ENCODE measurements at places on chromosomes 2 and 18. TPM values are rescaled to one million over a fixed set of nuclear protein-coding genes. Genes with fewer than 3 reads are reported as not detected.

- no peaks in the 10 kb centered on the region for H3K36me3 ChIP-seq
- no peaks in the 10 kb centered on the region for H3K4me1 ChIP-seq
- H3K27ac ChIP-seq = no peak overlapping the region
- DNase-seq = no peak
- H3K27me3 ChIP-seq = no peaks in the 10 kb centered on the region
Observed at GRCh38 chr2:16335947-16336346, 329.7 kb downstream of the CYRIA start.

DNA sequence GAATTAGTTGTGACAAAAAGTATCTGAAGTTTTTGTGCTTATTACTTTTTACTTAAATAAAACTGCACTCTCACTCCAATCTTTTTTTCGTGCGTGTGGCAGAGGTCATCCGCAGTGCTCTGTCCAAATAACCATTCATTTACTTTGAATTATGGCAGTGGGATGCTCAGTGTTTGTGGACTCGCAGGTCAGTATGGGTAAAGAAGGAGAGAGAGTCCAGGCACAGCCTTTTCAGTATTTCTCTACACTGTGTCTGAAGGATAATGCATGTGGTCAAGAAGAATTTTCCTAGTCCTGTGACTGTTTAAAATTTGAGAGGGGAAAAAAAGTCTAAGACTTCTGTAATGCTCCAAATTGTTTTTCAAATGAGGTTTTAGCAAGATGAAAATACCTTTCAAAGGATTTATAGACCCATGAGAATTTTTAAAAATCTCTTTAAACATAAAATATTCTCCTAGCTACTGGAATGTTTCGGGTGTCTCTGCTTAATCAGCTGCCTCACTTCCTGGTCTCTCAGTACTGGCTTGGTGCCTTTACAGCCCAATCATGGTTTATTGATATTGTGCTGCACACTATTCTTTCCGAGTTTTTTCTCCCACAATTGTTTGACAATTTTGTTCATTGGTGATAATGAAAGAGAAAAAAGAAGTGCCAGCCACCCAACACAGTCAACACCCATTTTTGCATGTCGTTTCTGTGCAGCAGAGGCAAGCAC, 453.2 kb downstream of the PTPRM start:
- H3K27ac ChIP-seq = no peak overlapping the region
- no peaks in the 10 kb centered on the region for H3K4me1 ChIP-seq
- no peaks in the 10 kb centered on the region for H3K27me3 ChIP-seq

The NT5DC4 gene
- 0.15 TPM for polyA plus RNA-seq

The LCT gene
- 0.14 TPM for polyA plus RNA-seq

The LINC00305 gene
- polyA plus RNA-seq = not detected

The RGPD3 gene
- 0.26 TPM for polyA plus RNA-seq

Measured in left lung (tissue), 14 donors.